Activated T-helper 1 cell treated with anti-CD3 and anti-CD28 coated beads, Interleukin-12 subunit alpha, Interleukin-12 subunit beta, Interleukin-2, Interleukin-4 antibody, amounts not matched to agents 30 ng/mL and 10 ng/mL and 1 ng/mL, durations not matched to agents 14 hours and 24 hours and 36 hours (primary cell): ENCODE measurements at places on chromosomes 5 and 9. TPM values are rescaled to one million over a fixed set of nuclear protein-coding genes. Genes with fewer than 3 reads are reported as not detected.

CYSRT1 gene
- 0.49 and 0.60 TPM in 2 replicates for total RNA-seq

EIF4EBP3 gene
- 12.7 and 16.1 TPM in 2 replicates for total RNA-seq

SPATA31E1 gene
- total RNA-seq: not detected in 2 replicates

NEUROG1 gene
- total RNA-seq: not detected in 2 replicates

IFNA2 gene
- not detected in 2 replicates for total RNA-seq

ZNF483 gene
- 2.4 and 3.5 TPM in 2 replicates for total RNA-seq

GRCh38 chr9:38214432-38214831 lies 145.4 kb upstream of the SHB start:
- no peak for DNase-seq
- no peak overlapping the region for H3K27ac ChIP-seq
- no peaks in the 10 kb centered on the region for H3K4me1 ChIP-seq
- H3K27me3 ChIP-seq: peaks cover 5% of the 10 kb centered on the region
- no peak overlapping the region for H3K4me3 ChIP-seq

DNA sequence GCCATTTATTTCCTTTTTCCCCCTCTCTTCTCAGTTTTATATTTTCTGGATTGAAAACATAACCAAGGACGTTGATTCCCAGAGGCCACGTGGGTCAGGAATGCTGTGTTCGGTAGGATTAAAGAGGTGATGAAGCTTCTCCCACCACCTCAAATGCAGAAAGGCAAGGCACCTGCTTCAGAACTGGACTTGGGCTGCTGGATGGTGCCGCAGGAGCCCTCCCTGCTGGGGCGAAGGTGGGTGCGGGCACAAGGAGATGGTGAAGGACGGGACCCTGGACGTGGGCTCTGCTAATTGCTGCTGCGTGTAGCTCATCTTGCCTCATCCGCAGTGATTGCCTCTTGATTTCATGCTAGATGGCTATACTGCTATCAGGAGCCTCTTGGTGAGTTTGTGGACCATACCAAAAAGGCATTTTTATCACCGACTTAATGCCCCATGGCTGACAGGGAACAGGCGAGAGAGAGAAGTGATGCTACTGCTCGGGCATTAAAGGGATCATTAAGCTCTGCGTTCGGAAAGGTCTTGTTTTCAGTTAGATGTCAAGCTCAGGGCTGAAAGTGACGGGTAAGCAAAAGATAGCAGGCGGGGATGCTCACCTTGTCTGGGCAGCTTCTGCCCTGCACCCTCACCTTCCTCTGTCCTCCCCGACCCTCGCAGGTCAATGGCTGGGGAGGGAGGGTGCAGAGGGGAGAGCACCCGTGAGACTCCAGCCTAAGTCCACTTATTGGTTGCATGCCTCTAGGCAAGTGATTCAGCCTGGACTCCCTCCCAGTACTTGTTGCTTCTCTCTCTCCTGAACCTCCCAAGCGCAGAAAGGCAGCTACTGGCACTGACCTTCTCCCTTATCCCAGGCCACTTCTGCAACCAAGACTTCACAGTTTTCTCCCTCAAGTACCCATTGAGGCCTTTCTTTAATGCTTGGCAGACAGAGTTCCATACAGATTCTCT lies 71.6 kb upstream of the FSTL4 start:
- H3K27me3 ChIP-seq: peaks cover 12% of the 10 kb centered on the region
- H3K27ac ChIP-seq: no peak overlapping the region
- no peaks in the 10 kb centered on the region for H3K4me1 ChIP-seq
- no peak for DNase-seq
- H3K36me3 ChIP-seq: no peaks in the 10 kb centered on the region

DNA sequence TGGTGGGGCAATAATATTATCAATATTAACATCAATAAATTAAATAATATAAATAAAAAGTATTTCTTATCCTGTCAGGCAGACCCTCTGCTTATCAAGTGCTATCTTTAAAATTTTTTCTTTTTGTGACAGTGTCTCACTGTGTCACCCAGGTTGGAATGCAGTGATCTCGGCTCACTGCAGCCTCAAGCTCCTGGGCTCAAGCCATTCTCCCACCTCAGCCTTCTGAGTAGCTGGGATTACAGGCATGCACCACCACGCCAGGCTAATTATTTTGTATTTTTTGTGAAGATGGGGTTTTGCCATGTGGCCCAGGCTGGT lies 53.2 kb downstream of the NDST1 start:
- H3K27me3 ChIP-seq: peaks cover 7% of the 10 kb centered on the region
- no peak overlapping the region for H3K4me3 ChIP-seq
- no peak for DNase-seq
- H3K36me3 ChIP-seq: no peaks in the 10 kb centered on the region
- H3K27ac ChIP-seq: no peak overlapping the region

GRCh38 chr5:10673017-10673389 lies 88.0 kb downstream of the DAP start:
- H3K27me3 ChIP-seq: peaks cover 5% of the 10 kb centered on the region
- no peak overlapping the region for H3K4me3 ChIP-seq
- H3K4me1 ChIP-seq: no peaks in the 10 kb centered on the region

DNA sequence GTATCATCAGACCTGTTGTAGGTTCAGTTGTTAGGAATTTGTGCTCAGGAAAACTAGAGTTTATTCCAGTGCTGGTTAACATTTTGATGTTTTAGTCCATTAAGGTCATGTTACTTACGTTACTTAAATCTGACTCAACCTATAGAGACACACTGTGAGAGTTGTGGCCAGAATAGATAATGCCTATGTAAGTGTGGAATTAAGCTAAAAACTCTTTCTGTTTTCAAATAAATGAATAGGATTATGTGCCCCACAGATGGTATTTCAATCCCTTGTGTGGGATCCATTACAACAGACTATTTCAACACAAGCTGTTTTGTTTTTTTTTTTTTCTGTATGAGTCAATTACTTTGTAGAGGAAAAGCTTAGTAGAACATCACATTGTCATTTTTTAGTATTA lies 68.1 kb downstream of the MEGF10 start:
- DNase-seq: no peak
- H3K4me3 ChIP-seq: no peak overlapping the region
- H3K27me3 ChIP-seq: peaks cover 13% of the 10 kb centered on the region
- H3K36me3 ChIP-seq: no peaks in the 10 kb centered on the region

- H3K27ac ChIP-seq: no peak overlapping the region
- DNase-seq: no peak
- no peaks in the 10 kb centered on the region for H3K36me3 ChIP-seq
Measured at GRCh38 chr5:34854459-34855174, 15.7 kb downstream of the TTC23L start.

- no peaks in the 10 kb centered on the region for H3K4me1 ChIP-seq
- no peak for DNase-seq
- no peaks in the 10 kb centered on the region for H3K36me3 ChIP-seq
- no peak overlapping the region for H3K27ac ChIP-seq
- no peaks in the 10 kb centered on the region for H3K27me3 ChIP-seq
- H3K4me3 ChIP-seq: no peak overlapping the region
Measured at GRCh38 chr9:3810231-3810630, 284.4 kb upstream of the RFX3 start.

DNA sequence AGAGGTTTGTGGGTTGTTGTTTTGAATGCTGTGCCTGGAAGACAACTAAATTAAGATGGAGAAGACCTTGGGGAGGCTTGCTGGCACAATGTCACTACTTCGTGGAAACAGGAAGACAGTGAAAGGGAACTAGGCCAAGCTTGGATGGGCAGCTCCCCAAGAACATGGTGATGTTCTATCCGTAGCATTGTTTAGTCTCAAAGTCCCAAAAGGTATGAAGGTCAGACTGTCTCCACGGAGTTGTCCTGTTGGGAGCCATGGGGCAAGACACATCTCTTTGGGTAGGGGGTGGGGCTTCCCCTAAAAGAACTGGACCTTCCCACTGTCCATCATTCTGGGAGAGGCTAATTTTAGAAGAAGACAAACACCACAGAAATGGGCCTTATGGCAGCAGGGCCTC lies 140.5 kb downstream of the ENTREP1 start:
- no peaks in the 10 kb centered on the region for H3K4me1 ChIP-seq
- H3K36me3 ChIP-seq: peaks cover 3% of the 10 kb centered on the region
- no peak overlapping the region for H3K27ac ChIP-seq
- H3K27me3 ChIP-seq: no peaks in the 10 kb centered on the region

DNA sequence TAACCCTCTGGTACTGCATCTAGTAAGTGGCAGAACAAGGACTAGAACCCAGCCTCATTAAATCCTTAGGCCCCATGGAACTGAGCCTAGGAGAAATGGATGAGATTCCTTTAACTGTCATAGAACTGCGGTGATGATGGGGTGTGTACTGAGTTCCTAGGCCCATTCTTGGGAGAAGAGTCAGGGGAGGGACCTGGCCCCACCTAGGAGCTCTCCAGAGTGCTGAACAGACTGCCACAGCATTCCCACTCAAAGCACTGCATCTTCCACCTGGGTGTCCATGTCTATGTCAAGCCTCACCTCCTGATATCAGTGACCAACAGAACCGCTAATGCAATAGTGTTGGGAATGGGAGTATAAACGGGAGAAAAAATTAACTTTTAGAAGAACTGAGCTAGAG lies 36.6 kb downstream of the TTLL11 start:
- H3K36me3 ChIP-seq: no peaks in the 10 kb centered on the region
- no peak for DNase-seq
- peaks cover 4% of the 10 kb centered on the region for H3K4me1 ChIP-seq
- peaks cover 5% of the 10 kb centered on the region for H3K27me3 ChIP-seq
- no peak overlapping the region for H3K27ac ChIP-seq

GRCh38 chr5:73966451-73966850 lies 340.5 kb downstream of the ARHGEF28 start:
- H3K27me3 ChIP-seq: peaks cover 3% of the 10 kb centered on the region
- H3K4me3 ChIP-seq: no peak overlapping the region
- no peaks in the 10 kb centered on the region for H3K36me3 ChIP-seq
- no peak overlapping the region for H3K27ac ChIP-seq
- no peak for DNase-seq
- no peaks in the 10 kb centered on the region for H3K4me1 ChIP-seq

DNA sequence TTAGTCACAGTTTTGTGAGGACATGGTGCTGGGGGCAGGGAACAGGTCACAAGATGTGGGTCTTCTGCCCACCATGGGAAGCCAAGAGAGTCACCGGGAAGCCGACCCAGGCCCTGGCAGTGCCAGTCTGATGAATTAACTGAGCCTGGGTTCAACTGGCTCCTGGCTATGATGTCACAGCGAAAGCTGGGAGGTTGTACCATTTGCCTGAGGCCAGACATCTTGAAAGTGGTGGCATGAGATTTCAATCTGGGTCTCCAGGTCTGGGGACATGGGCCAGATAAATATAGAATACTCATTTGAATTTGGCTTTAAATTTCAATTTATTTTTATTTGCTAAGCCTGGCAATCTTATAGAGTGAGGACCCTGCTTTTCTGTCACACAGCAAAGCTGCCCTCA lies 280.9 kb downstream of the NSG2 start:
- no peaks in the 10 kb centered on the region for H3K4me1 ChIP-seq
- no peaks in the 10 kb centered on the region for H3K36me3 ChIP-seq
- no peak overlapping the region for H3K4me3 ChIP-seq
- H3K27me3 ChIP-seq: no peaks in the 10 kb centered on the region

GRCh38 chr9:89471390-89471789 lies 26.5 kb downstream of the SEMA4D start:
- H3K36me3 ChIP-seq: peaks cover 77% of the 10 kb centered on the region
- H3K27me3 ChIP-seq: no peaks in the 10 kb centered on the region
- H3K4me1 ChIP-seq: peaks cover 93% of the 10 kb centered on the region

- no peaks in the 10 kb centered on the region for H3K27me3 ChIP-seq
- no peak overlapping the region for H3K27ac ChIP-seq
- H3K4me3 ChIP-seq: no peak overlapping the region
- no peak for DNase-seq
- H3K36me3 ChIP-seq: peaks cover 3% of the 10 kb centered on the region
Measured at GRCh38 chr5:81154725-81155124, 78.4 kb upstream of the CKMT2 start.

DNA sequence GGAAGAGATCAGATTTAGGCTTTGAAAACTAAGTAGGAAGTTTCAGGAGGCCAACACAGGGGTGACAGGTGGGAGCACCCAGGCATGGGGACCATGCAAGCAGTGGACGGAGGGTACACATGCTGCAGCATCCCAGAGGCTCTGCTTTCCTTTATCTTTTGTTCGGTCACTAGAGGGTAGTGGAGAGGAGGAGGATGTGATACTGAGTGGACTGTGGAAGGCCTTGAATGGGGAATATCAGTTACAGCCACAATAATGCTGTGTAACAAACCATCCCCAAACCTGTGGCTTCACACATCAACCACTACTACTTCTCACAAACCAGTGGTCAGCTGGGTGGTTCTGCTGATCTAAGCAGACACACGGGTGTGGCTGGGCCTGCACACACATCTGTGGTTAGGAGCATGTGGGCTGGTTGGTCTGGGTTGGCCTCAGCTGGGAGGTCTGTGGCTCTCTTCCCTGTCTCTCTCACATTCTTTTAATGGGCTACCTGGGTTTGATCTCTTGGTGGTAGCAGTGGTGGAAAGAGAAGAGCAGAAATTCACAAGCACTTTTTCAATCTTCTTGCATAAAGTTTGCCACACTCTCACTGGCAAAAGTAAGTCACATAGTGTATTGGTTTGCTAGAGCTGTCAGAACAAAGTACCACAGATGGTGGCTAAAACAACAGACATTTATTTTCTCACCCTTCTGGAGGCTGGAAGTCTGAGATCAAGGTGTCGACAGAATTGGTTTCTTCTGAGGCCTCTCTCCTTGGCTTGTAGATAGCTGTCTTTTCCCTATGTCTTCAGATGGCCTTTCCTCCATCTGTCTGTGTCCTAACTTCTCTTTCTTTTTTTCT lies 238.7 kb downstream of the AGTPBP1 start:
- H3K27ac ChIP-seq: no peak overlapping the region
- H3K4me1 ChIP-seq: no peaks in the 10 kb centered on the region

- H3K27ac ChIP-seq: no peak overlapping the region
- H3K27me3 ChIP-seq: no peaks in the 10 kb centered on the region
- no peak for DNase-seq
- no peaks in the 10 kb centered on the region for H3K36me3 ChIP-seq
Measured at GRCh38 chr9:30522486-30522885, 1862.0 kb upstream of the ACO1 start.

- no peaks in the 10 kb centered on the region for H3K4me1 ChIP-seq
- DNase-seq: no peak
- H3K27me3 ChIP-seq: no peaks in the 10 kb centered on the region
- no peak overlapping the region for H3K27ac ChIP-seq
- no peak overlapping the region for H3K4me3 ChIP-seq
Measured at GRCh38 chr9:2340046-2340760, 281.4 kb upstream of the VLDLR start.

GRCh38 chr9:36214571-36214970 lies 23.9 kb downstream of the CLTA start:
- H3K4me3 ChIP-seq: no peak overlapping the region
- peaks cover 54% of the 10 kb centered on the region for H3K36me3 ChIP-seq
- no peak overlapping the region for H3K27ac ChIP-seq
- no peaks in the 10 kb centered on the region for H3K27me3 ChIP-seq
- no peak for DNase-seq
- peaks cover 46% of the 10 kb centered on the region for H3K4me1 ChIP-seq

GRCh38 chr5:103224118-103224893 lies 34.3 kb upstream of the MACIR start:
- no peaks in the 10 kb centered on the region for H3K4me1 ChIP-seq
- no peak overlapping the region for H3K4me3 ChIP-seq
- peak; percentile 24 for DNase-seq
- H3K27me3 ChIP-seq: peaks cover 23% of the 10 kb centered on the region
- H3K36me3 ChIP-seq: no peaks in the 10 kb centered on the region

GRCh38 chr5:43312699-43313034 lies 545 bp downstream of the HMGCS1 start:
- H3K27me3 ChIP-seq: no peaks in the 10 kb centered on the region
- peaks cover 78% of the 10 kb centered on the region for H3K4me1 ChIP-seq
- DNase-seq: no peak
- H3K4me3 ChIP-seq: peak overlapping the region; percentile 93
